ENCODE measurements at places on chromosomes 1 and 21.

GRCh38 chr21:29195981-29196669, 65.7 kb downstream of the MAP3K7CL start:
- DNase-seq, result peak; percentile 82

DNA sequence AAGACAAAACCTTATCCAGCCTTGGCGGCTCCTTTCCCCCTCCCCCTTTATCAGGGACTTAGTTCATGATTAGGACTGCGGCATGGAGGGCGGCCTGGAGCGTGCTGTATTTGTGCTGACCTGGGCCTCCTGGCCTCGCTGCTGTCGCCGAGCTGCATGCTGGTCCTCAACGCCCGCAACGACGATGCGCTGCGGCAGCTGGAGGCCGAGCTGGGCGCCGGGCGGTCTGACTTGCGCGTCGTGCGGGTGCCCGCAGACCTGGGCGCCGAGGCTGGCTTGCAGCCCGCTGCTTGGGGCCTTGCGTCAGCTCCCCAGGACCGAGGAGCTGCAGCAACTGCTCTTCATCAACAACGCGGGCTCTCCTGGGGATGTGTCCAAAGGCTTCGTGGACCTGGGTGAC, 70.9 kb downstream of the TM2D1 start:
- DNase-seq, result no peak

DNA sequence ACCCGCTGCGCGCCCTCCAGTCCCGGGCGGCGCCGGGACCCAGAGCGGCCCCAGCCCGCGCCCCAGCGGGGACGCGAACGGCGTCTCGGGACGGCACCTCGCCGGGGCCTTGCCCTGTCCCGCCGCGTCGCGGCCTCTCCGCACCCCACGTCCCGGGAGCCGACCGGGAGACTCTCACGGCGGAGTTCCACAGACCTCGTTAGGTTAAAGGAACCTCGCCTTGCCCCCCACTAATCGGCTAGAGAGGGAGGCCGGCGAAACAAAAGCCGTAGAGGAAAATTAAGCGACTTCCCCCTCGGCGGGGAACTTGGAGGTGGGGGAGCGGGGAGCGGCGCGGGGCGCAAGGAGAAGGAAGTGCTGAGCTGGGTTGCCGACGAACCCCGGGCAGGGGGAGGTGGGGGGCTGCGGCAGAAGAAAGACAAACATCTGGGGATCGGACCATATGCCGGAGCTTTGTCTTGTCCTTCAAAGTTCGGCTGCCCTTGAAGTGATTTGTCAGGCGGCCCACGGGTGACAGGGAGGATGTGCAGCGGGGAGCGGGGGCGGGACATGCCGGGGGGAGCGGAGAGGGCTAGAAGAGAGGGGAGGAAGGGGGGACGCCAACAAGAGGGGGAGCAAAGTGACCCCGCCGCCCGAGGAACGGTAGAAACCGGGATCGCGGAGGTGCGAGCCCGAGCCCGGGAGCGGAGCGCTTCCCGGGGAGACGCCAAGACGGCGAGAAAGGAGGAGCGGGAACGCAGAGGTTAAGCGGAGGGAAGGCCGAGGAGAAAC, 120.0 kb upstream of the RRP15 start:
- DNase-seq, result peak; percentile 6

DNA sequence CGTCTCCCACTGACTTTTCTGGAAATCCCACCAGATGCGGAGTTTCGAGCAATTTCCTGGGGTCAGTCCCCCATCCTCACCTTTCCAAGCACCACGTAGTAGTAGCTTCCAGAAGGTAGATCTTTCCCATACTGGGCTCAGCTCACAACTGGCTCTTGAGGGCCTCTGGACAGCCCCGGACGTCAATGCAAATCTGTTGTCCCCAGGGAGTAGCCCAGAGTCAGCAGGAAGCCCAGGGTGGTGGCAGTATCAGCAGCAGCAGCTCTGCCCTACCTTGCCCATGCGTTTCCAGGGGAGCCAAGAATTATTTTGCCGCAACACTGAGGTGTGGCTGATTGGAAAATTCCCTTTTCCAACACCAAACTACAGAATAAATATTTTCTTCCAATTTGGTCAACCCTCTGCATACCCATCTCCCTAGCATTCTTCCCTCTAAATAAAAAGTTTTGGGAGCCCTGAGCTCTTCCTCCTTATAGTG, 70.3 kb downstream of the CD46 start:
- DNase-seq, result no peak

Data from hepatic stellate cell (primary cell).